Stimulated activated CD8-positive, alpha-beta memory T cell treated with anti-CD3 and anti-CD28 coated beads, Interleukin-15, amount 100 ng/mL, for 4 hours (primary cell): ENCODE measurements at places on chromosomes 5 and 9.

GRCh38 chr5:122516432-122516743 is 204.4 kb downstream of the SNCAIP start:
- no peak for DNase-seq

DNA sequence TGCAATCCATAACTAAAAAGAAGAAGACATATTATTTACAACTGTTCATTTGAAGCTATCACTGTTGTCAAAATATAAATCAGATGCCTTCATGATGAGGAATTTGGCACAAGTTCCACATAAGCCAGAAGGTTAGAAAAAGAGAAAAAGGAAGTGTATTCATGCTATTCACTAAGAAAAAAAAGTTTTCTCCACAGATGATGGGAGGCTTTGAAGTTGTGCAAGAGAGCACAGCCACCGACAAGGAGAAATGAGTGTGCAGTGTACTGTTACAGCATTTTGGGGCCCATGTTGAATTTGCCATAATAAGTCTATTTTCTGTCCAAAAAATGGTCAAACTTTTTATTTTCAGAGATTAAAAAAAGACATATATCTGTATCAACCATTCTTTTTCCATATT is 32.9 kb upstream of the IFNK start:
- DNase-seq = no peak

GRCh38 chr5:96033116-96033515 is 71.5 kb upstream of the ELL2 start:
- DNase-seq = no peak

- no peak for DNase-seq
These were observed 1.0 kb downstream of the KLF9 start for GRCh38 chr9:70413464-70413798.

GRCh38 chr5:139961435-139962157 is 81.5 kb downstream of the NRG2 start:
- no peak for DNase-seq
